ENCODE measurements at places on chromosomes 11 and 22. TPM values are rescaled to one million over a fixed set of nuclear protein-coding genes. Genes with fewer than 3 reads are reported as not detected.
A peak's percentile ranks its signal among the peaks of the same experiment; 100 is the strongest.

OR52N2 gene
- not detected for total RNA-seq

PGA3 gene
- total RNA-seq: not detected

SSTR3 gene
- not detected for total RNA-seq

SLC35F2 gene
- total RNA-seq: 22.8 TPM

FOLH1 gene
- not detected for total RNA-seq

CCDC116 gene
- not detected for total RNA-seq

DNA sequence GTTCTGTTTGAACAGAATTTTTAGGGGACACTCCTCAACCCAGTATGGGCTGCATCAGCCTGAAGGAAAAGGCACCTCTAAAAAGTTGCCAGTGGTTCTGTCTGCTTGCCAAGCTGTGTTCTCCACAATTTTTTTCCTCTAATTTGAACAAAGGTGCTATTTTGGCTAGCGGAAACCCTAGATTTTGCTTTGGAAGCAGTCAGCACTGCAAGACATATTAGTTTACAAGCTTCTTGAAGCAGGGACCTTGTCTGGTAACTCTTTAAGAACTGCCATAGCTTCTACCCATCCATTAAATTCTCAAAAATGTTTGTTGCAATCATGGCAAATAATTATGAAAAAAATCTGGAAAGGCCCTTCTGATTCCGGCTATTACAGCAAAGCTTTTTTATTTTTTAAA, 75.6 kb upstream of the HEPHL1 start:
- DNase-seq: no peak

GRCh38 chr11:107711861-107712755, at the start of gene SLN:
Gene SLN (minus strand): TSS chr11:107712056.
- no peak for DNase-seq

DNA sequence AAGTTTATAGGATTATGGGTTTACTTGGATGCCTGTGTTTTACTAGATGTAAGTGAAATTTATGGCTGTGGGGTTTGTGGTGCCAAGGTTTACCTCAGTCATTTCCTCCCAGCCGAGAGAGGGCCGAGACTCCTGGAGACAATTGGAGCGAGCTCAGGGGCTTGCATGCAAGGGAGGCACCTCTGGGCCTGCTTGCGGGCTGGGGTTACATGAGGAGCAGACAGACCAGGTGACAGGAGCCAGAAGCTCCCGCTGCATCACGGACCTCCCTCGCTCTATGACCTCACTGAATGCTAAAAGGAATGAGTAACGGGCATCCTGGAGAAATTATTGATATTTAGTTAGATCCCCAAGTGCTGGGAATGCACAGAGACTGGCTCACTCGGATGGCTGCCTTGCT, 275.2 kb upstream of the KIRREL3 start:
- no peak for DNase-seq

DNA sequence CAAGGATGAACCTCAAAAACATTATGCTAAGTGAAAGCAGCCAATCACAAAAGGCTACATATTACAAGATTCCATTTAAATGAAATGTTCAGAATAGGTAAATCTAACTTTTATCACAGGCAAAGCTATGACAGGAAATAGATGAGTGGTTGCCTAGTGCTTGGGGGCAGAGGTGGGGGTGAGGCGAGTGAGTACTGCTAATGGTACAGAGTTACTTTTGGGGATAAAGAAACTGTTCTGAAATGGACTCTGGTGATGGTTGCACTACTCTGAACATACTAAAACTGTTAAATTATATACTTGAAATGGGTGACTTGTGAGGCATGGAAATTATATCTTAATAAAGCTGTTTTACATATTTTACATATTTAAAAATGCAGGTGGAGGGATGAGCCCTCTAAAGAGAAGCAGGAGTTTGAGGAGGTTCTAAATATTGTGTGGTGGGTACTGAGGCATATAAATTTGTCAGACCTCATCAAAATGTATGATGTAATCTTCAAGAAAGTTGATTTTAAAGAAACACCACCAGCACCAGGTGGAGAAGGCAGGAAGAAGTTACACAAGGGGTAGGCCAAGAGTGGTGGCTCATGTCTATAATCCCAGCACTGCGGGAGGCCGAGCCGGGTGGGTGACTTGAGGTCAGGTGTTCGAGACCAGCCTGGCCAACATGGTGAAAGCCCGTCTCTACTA, 3.6 kb downstream of the SLC43A1 start:
- DNase-seq: no peak

DNA sequence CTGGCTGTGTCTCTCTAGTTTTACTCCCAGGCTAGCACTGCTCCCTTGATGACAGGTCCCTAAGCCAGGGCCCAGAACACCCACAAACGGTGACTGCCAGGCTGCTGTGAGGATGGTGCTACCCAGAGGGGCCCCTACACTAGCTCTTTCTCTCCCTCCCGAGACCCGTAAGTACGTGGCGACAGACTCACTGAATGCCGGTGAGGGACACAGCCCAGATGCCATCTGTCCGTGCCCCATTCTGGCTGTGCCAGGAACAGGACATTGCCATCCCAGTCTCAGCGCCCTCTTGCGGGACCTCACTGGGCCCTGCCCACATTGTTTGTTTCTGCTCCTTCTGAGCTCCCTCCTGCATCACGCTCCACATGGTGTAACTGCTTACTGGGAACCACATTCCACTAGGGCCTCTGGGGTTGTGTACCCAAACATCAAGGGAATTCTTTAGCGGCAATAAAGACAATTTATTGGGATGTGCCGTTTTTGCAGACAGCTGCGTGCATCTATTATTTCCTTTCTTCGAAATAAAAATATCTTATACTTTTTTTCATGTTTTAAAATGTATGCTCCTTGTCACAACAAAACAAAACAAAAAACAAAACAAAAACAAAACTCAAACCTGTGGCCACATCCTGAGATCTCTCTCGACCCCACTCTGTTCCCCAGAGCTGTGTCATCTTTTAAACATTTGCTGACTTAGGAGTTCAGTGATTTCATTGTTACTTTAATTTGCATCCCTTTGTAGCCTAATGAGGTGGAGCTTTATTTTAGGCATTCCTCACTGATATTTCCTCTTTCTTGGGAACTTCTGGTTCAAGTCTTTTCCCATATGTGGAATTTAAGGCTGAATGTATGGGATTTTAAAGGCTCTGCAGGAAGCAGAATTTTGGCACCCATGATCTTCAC, 4.4 kb upstream of the TPCN2 start:
- peak; percentile 67 for DNase-seq

GRCh38 chr22:40036591-40037225, 42.0 kb downstream of the FAM83F start:
- peak; percentile 83 for DNase-seq

DNA sequence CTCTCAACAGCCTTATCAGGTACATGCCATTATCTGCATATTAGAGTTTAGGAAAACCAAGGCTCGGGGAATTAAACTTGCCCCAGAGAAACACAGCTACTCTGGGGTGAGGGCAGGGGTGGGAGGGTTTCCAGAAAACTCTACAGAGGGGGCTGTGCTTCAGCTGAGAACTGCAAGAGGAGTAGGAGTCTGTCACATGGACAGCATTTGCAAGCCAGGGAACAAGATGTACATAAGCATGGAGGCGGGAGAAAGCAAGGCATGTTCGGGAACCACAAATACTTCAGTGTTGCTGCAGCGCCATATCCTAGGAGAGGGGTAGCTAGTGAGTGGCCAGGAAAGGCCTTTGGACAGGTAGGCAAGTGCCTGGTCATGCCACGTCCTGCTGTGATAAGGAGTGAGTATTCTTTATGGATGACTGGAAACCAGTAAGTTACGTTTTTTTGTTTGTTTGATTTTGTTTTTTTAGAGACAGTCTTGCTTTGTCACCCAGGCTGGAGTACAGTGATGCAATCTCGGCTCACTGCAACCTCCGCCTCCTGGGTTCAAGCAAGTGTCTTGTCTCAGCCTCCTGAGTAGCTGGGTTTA, 57.2 kb downstream of the GRAMD1B start:
- DNase-seq: no peak

DNA sequence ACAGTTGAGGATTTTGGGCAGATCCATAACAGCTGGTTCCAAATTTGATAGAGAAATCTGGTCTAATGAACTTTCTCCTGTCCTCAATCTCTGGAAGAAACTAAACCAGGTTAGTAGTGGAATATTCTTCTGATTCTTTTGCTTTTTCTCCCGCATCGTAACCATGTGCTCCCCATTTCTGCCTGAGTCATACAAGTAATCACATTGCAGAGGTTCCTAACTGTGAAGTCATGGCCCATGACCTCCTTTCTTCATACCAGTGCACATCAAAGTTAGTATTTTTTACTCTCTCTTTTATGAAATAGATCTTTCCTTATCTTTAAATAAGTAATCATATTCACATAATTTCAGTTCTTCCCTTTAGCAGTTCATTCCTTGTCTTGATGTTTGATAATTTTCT, 249.0 kb downstream of the DYNC2H1 start:
- no peak for DNase-seq

DNA sequence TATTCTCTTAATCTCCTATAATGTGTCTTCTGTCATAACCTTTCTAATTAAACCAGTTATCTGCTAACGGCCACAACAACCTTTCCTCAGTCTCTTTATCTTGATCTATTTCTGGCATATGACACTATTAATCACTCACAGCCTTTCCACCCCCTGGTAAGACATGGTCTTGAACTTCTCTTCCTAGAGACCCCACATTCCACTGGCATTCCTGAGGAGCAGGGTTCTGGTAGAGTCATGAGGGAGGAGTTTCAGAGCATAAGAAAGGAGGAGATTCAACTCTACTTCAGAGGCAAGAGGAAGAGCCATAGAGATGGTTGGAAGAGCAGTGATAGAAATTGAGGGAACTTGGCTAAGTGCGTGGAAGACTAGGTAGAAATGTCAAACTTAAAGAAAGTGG, 325.6 kb downstream of the BLID start:
- no peak for DNase-seq

- DNase-seq: no peak
These were observed 35.8 kb downstream of the ARHGAP1 start for GRCh38 chr11:46664612-46665011.

GRCh38 chr11:13761716-13762115, 93.2 kb downstream of the FAR1 start:
- peak; percentile 7 for DNase-seq

- peak; percentile 24 for DNase-seq
These were observed 68.0 kb downstream of the ETS1 start for GRCh38 chr11:128519338-128519737.

DNA sequence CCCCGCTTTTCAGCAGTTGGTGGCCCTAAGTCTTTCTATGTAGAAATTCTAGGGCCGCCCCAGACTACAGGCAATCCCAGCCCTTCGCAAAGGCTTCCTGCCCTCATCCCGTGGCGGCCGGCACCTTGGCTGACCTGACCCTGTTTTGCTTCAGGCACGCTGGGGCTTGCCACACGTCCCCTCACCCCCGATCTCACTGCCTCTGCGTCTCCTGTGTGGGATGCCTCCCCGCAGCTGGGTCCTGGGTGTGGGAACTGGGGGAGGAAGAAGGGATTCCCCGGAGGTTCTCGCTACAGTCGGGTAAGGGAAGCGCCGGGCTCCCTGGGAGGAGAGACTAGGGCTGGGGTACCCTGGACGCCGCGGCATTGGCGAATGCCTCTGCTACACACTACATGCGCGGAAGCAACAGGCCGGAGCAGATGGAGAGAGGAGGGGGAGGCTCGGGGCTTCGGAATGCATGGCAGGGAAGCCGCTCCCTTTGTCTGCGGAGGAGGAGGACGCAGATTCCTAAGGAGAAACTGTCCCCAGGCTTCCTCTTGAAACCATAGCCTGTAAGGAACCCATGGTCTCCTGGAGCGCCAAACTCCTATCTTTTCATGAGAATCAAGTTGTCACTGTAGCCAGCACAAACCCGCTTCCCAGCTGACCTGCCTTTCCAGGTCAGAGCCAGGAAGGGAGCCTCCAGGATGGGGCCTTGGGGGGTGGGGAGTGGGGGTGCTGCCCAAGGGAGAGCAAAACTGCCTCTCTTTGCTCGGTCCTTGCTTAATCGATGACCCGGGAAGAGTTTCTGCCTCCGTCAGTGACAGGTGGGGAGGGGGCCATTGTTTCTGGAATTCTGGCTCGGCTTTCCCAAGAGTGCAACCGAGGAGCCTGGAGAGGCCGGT, 1.4 kb downstream of the DTX4 start:
- DNase-seq: peak; percentile 10

- DNase-seq: no peak
These were observed 14.9 kb downstream of the USP47 start for GRCh38 chr11:11856638-11857037.

DNA sequence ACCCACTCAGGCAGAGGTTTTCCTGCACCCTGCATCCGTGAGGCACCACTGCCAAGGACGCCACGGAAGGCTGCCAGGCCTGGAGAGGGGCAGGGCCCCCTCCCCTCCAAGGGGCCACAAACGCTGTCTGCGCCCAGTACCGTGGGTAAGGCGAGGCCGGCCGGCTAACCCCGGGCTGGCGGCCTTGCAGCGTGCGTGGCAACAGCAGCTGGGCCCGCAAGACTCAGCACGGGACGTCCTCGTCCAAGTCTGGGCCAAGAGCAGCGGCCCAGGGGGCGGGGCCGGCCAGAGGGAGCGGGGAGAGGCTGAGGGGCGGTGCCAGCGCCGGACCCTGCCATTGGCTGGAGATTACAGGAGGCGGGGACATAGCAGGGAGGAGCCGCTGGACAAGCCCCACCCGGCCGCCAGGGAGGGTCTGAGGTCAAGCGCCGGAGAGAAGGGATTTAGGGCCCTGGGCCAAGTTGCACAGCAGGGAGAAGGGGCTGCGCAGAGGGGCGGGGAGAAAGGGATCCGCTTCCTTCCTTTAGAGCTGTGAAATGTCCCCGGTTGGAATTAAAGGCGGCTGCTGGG, 16.0 kb downstream of the SLC43A1 start:
- peak; percentile 94 for DNase-seq

- DNase-seq: peak; percentile 17
These were observed 92.2 kb downstream of the BRD1 start for GRCh38 chr22:49735411-49735900.

DNA sequence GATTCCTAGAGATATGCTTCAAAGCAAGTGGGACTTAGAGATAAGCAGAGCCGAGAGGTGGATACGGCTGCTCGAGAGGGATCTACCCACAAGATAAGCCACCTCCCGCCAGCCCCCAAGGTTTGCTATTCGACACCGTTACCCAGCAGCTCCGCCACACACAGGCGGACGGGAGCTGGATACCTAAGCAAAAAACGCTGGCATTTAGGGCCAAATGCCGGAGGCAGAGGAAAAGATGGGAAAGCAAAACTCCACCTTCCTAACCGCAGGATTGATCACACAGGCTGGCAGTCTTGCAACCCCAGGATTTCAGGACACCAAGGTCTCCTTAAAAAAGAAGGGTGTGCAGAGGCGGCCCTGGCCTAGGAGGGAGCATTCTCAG, 709 bp downstream of the FTH1 start:
- DNase-seq: peak; percentile 36

GRCh38 chr11:124758355-124759265, 3.5 kb downstream of the ESAM start:
- DNase-seq: peak; percentile 86

GRCh38 chr11:126174816-126175215, 36.6 kb downstream of the RPUSD4 start:
- no peak for DNase-seq

DNA sequence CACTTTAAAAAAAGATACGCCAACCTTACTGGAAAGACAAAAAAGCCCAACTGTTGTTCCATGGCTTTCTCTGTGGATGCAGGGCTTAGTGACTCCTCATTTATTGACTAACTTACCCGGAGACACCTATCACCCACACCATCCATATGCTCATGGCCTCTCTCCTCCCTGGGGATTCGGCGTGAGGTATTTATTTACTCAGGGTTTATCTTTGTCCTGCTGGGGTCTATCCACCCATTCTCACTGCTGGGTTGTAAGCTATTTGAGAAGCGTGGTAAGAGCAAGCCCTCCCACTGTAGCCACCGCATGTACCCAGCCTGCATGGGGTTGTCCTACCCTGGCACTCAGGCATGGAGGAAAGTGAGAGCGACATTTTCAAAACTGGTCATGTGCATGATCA, 93.6 kb downstream of the NELL1 start:
- no peak for DNase-seq
